ENCODE measurements at places on chromosomes 7 and 10. TPM values are rescaled to one million over a fixed set of nuclear protein-coding genes. Genes with fewer than 3 reads are reported as not detected.
A peak's percentile ranks its signal among the peaks of the same experiment; 100 is the strongest.

Gene GHITM
- total RNA-seq = 124 TPM

Gene CASTOR2
- total RNA-seq = 3.0 TPM

Gene ITGA8
- total RNA-seq = not detected

Gene PIP
- total RNA-seq = not detected

- H3K4me3 ChIP-seq = no peak overlapping the region
- H3K4me1 ChIP-seq = peaks cover 2% of the 10 kb centered on the region
- no peak for DNase-seq
These were observed 50.9 kb downstream of the SND1 start for GRCh38 chr7:127702938-127703337.

- H3K27me3 ChIP-seq = no peaks in the 10 kb centered on the region
- peaks cover 24% of the 10 kb centered on the region for H3K4me1 ChIP-seq
- H3K36me3 ChIP-seq = peaks cover 21% of the 10 kb centered on the region
- no peak for DNase-seq
These were observed 997 bp upstream of the ZNF138 start for GRCh38 chr7:64793106-64793755.

GRCh38 chr7:27066148-27066547 is 29.7 kb downstream of the HOXA1 start:
- no peaks in the 10 kb centered on the region for H3K36me3 ChIP-seq
- no peaks in the 10 kb centered on the region for H3K4me1 ChIP-seq

- H3K36me3 ChIP-seq = peaks cover 39% of the 10 kb centered on the region
- peaks cover 1% of the 10 kb centered on the region for H3K4me1 ChIP-seq
- no peaks in the 10 kb centered on the region for H3K27me3 ChIP-seq
- no peak for DNase-seq
- H3K4me3 ChIP-seq = no peak overlapping the region
These were observed 117.0 kb upstream of the AMPH start for GRCh38 chr7:38748056-38748610.

DNA sequence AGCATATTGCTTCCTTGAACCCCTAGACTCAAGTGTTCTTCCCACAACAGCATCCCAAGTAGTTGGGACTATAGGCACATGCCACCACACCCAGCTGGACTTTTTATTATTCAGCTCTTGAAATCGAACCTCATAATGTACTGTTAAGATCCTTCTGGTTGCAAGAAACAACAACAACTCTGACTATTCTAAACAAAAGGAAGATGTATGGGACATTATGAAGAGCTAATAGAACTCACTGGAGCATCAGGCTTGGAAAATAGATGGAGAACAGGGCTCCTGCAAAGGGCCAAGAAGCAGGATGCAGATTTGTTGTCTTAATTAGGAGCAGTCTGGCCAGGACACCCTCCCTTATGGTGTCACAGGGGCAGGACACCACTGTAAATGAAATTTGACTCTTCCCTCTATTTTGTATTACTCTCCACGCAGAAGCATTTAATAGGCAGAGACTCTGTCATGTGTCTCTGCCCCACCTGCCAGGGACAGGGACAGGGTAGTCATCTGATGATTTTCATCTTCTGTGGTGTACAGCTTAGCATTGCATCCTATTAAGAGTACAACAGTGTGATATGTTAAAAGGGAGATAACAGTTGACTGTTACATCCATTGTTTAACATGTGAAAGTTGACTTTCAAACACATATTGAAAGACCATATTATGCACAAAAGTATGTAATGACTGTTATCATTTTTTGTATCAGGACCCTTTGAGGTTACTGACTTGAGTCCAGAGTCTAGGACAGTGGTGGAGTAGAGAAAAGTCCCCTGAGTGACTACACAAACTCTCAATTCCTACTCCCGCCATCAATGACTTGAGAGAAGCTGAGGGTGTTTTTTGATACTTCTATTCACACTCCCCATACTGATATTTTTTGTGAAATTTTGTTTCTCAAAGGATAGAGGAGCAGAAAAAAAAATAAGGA is 157.3 kb downstream of the LRRC4 start:
- no peak overlapping the region for H3K4me3 ChIP-seq
- no peak overlapping the region for H3K27ac ChIP-seq
- H3K27me3 ChIP-seq = no peaks in the 10 kb centered on the region
- H3K36me3 ChIP-seq = peaks cover 3% of the 10 kb centered on the region
- DNase-seq = no peak

- H3K4me3 ChIP-seq = no peak overlapping the region
- no peaks in the 10 kb centered on the region for H3K36me3 ChIP-seq
- no peaks in the 10 kb centered on the region for H3K4me1 ChIP-seq
- peaks cover 7% of the 10 kb centered on the region for H3K27me3 ChIP-seq
These were observed 20.5 kb downstream of the GRID1 start for GRCh38 chr10:86345859-86346798.

- no peak overlapping the region for H3K4me3 ChIP-seq
- no peaks in the 10 kb centered on the region for H3K36me3 ChIP-seq
- no peak overlapping the region for H3K27ac ChIP-seq
- peaks cover 5% of the 10 kb centered on the region for H3K27me3 ChIP-seq
- peaks cover 15% of the 10 kb centered on the region for H3K4me1 ChIP-seq
These were observed 5.4 kb downstream of the ABLIM1 start for GRCh38 chr10:114652402-114653368.

GRCh38 chr7:102009628-102010027 is 192.2 kb downstream of the CUX1 start:
- no peak overlapping the region for H3K4me3 ChIP-seq
- no peaks in the 10 kb centered on the region for H3K27me3 ChIP-seq
- no peaks in the 10 kb centered on the region for H3K4me1 ChIP-seq
- no peak overlapping the region for H3K27ac ChIP-seq
- DNase-seq = no peak

DNA sequence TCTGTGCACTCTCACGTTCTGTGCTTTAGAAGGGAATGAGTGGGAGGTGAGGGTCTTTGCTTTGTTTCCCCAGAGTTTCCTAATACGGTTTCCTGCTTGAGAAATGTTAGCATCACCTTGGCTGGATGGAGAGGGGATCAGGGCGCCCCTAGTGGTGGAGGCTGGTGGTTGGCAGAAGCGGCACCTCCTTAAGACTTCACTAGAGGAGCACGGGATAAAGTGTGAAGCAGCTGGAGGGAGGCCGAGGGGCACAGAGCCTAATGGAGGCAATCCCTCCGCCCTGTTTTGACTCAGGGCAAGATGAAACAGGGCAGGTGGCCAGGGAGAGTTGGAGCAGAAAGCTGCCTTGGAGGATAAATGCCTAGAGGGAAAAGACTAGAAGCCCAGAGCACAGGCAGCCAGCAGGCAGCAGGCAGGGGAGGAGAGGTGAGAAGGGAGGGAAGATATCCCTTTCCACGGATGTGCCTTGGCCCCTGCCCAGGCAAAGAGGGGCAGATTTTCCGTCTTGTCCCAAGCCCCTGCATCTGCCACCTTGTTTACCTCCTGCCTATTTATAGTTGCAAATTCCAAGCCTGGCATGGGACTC is 56.0 kb upstream of the BTRC start:
- no peaks in the 10 kb centered on the region for H3K4me1 ChIP-seq
- no peak overlapping the region for H3K4me3 ChIP-seq
- DNase-seq = peak; percentile 76
- no peak overlapping the region for H3K27ac ChIP-seq

Measured in activated CD4-positive, alpha-beta memory T cell treated with anti-CD3 and anti-CD28 coated beads, Interleukin-2, amount 10 ng/mL, durations not matched to agents 7 days and 5 days (primary cell).